ENCODE measurements at places on chromosomes 4 and X.

DNA sequence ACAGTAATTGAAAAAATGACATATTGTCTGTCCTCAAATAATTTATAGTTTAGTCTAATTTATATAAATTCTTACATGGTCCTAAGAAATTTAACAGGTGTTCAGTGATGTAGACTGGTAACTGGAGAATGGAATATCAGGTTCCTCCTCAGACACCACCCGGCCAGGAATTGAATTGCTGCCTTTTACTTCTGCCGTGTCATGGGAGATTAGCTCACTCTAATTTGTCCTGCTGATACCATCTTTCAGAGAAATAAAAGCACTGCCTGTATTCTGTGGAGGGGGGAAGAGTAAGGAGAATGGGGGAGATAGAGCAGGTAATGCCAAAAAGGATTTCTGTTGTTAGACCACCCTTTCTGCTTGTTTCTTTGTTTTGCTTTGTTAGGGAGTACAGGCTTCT is 125.2 kb upstream of the KLHL4 start:
- DNase-seq: no peak

- DNase-seq: no peak
These were observed 333.4 kb upstream of the AADAT start for GRCh38 chr4:170423137-170423536.

DNA sequence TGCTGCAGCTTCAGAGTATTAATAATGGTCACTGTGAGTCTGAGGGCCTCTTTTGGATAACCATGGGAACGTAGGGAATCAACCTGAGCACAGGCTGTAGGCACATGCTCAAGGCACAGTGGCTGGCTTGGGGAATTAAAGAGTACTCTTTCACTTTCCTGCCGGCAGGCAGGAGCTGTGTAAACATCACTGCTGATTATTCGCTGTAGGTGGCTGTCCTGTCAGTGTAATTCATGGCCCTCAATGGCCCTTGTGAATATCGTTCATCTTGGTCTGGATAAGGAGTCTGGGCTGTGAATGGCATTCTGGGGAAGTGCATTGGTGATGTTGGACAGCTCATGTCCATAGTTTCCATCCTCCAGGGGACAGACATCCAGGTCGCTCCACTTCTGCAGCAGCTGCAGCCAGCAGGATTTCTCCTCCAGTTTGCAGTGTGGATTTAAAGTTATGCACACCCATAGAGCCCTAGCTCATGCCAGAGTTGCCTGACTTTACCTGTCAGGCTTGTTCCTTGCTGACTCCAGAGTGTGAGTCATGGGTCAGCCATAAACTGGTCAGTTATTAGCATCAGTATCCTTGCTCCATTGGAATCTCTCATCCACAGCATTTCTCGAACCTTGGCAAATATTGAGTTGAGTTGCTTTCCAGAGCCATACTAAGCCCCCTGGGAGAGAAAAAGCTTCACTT is 43.0 kb downstream of the C4orf33 start:
- no peak for DNase-seq

- no peak for DNase-seq
These were observed 294.9 kb upstream of the BOD1L1 start for GRCh38 chr4:13922459-13922858.

- DNase-seq: no peak
These were observed 332.8 kb upstream of the PUDP start for GRCh38 chrX:7480721-7481120.

- DNase-seq: peak; percentile 43
These were observed 19.0 kb downstream of the FHL1 start for GRCh38 chrX:136166221-136166855.

GRCh38 chr4:32826169-32826568 is 2106.0 kb downstream of the PCDH7 start:
- no peak for DNase-seq

DNA sequence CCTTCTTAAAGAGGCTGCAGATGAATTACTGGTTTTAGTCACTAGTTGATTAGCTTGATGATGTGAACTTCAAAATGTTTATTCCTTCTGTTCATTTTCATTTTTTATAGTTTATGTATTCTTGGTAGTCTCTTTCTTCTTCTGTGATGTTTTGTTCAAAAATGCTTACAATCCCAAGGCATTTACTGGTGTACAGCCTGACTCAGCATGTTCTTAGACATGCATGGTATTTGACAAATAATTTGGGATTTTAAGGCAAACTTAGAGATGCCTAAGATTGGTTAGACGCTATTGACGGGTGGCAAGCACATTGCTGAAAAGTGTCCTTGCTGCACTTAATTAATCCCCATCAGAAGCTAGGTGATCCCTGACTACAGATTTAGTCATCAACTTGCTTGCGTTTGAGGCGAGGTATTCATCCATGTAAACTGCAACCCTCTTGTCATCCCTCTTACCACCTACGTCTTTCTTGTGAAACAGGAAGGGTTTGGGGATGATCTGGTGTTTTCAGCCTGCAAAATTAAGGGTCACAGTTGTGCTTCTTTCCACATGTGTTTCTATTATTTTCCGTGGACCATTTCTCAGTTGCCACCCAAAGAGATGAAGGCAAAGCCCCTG is 331.8 kb downstream of the DKK2 start:
- no peak for DNase-seq
